Caco-2 (cell line): ENCODE measurements at places on chromosomes 3 and 15. TPM values are rescaled to one million over a fixed set of nuclear protein-coding genes. Genes with fewer than 3 reads are reported as not detected.

- H3K4me3 ChIP-seq: no peak overlapping the region
- no peak overlapping the region for H3K27ac ChIP-seq
- H3K27me3 ChIP-seq: no peaks in the 10 kb centered on the region
- DNase-seq: no peak
- no peaks in the 10 kb centered on the region; the same call in 1 of the 2 replicates for H3K36me3 ChIP-seq
These were observed 11.4 kb downstream of the SKIL start for GRCh38 chr3:170368921-170369320.

DNA sequence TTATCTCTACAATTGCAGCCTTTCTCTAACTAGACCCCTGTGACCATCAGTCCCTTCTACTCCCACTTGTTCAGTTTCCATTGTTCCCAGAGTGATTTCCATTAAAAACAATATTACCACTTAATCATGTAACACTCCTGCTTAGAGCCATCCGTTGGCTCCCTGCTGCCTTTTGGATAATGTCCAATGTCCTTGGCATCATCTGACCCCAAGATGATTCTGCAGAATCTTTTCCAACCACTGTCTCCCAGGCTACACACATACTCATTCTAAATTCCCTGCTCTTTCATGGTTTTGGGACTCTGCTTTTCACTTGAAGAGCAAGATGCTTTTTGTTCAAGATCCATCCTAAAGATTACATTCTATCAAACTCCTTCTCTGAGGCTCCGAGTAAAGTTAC is 7.1 kb downstream of the KCNH8 start:
- no peaks in the 10 kb centered on the region for H3K4me1 ChIP-seq
- H3K36me3 ChIP-seq: no peaks in the 10 kb centered on the region
- H3K27me3 ChIP-seq: no peaks in the 10 kb centered on the region
- no peak overlapping the region for H3K27ac ChIP-seq
- no peak for DNase-seq
- H3K4me3 ChIP-seq: no peak overlapping the region

- no peak overlapping the region for H3K27ac ChIP-seq
- no peak for DNase-seq
- H3K27me3 ChIP-seq: no peaks in the 10 kb centered on the region
- no peaks in the 10 kb centered on the region for H3K36me3 ChIP-seq
- no peaks in the 10 kb centered on the region for H3K4me1 ChIP-seq
- no peak overlapping the region for H3K4me3 ChIP-seq
These were observed 434.7 kb downstream of the C3orf38 start for GRCh38 chr3:88584451-88584850.

- H3K4me1 ChIP-seq: no peaks in the 10 kb centered on the region
- H3K27me3 ChIP-seq: no peaks in the 10 kb centered on the region
- no peak overlapping the region for H3K27ac ChIP-seq
- H3K36me3 ChIP-seq: no peaks in the 10 kb centered on the region
These were observed 6.2 kb downstream of the FRMD4B start for GRCh38 chr3:69379661-69380060.

SLC6A1 gene
- total RNA-seq: not detected in 2 replicates
